ENCODE measurements at places on chromosomes 12 and 14.

DNA sequence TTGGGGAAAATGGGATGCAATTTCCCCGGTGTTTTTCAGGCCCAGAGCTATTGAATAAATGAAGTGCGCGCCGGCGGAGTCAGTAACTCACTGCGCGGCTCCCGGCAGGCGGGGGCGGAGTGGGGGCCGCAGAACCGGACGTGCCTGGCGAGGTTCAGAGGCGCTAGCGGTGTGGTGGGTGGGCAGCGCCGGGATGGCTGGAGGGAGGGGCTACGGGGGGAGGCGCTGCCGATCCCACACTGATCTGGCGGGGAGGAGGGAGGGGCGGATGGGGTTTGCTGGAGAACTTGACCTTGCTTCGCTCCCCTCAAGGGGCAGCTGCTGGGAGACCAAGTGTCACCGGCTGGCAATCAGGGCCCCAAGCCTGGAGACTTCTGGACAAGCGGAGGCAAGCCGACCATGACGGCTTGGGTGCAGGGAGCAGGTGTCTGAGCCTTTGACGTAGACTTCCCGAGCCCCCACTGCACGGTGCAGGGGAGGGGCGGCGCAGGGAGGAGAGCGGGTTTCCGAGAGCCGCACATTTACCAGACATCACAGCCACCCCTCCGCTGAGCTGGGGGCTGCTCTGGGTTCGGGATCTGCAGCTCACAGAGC is 174.1 kb upstream of the RTL1 start:
- no peak for DNase-seq

- no peak for DNase-seq
Observed at GRCh38 chr12:6786416-6787094, 2.8 kb upstream of the CD4 start.

DNA sequence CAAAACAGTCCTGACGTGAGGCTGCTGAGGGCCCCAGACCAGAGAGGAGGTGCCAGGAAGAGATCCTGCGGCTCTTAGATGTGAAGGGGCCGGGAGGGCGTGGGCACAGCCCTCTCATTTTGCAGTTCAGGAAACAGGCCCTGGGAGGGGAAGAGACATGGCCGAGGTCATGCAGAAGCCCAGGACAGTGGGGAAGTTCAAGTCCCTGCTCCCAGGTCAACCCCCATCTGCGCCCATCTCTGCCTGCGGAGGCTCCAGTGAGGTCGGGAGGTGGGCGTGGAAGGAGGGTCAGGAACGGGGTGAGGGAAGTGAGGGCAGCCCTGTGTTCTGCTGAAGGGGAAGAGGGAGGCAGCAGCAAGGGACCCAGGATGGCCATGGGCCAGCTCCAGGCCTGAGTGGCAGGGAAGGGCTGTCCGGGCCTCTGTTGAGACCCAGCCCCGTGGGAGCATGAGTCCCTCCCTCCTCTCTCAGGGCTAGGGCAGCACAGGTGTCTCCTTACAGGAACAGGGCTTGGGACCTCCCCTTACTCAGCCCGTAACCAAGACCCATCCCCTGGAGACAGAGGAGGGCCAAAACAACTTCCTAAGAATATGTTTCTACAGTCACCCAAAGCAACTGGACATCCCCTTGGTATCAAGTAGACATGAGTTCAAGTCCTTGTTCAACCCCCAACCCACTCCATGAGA is 90.8 kb downstream of the LGMN start:
- DNase-seq: peak; percentile 98

DNA sequence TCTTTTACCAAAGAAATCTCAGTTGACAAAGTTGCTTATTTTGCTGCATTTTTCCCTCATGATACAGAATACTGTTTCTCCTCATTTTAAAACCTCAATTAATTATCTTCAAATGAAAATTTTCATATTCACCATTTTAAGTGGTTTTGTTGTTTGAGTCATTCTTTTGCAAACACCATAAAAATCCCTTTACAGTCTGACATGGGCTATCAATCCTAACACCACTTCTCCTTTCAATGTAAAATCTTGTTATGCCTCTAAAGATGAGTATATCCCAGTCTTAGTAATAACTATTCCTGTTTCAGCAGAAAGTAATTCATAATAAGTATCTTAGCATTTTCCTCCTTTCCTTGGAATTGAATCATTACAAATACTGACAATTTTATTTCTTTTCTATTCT is 192.2 kb downstream of the SYT1 start:
- no peak for DNase-seq

DNA sequence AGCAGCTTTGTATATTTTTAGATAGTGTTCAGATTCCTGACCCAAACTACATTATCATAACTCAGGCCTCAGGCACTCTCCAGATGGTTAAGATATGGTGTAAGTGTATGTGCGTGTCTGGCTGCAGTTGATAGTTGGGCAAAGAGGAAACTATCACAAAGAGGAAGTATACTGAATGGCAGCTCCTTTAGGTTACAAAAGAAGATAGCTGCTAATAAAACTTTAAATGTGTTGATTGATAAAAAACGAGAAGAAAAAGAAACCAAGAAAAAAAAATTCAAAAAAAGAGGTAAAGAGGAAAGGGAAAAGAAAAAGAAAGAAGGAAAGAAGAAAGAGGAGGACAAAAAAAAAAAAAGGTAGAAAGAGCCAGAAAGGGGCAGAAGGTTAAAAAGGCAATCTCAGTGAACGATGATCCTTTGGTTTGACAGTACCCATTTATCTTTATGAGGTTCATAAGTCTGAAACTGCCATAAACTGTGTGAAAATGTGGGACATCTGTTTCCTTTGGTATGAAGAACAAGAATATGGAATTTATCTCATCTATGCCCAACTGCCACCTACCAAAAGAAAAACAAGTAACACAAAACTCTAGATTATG is 42.2 kb downstream of the TAOK3 start:
- DNase-seq: peak; percentile 80

GRCh38 chr12:32839828-32840227 is 56.7 kb downstream of the PKP2 start:
- DNase-seq: no peak

DNA sequence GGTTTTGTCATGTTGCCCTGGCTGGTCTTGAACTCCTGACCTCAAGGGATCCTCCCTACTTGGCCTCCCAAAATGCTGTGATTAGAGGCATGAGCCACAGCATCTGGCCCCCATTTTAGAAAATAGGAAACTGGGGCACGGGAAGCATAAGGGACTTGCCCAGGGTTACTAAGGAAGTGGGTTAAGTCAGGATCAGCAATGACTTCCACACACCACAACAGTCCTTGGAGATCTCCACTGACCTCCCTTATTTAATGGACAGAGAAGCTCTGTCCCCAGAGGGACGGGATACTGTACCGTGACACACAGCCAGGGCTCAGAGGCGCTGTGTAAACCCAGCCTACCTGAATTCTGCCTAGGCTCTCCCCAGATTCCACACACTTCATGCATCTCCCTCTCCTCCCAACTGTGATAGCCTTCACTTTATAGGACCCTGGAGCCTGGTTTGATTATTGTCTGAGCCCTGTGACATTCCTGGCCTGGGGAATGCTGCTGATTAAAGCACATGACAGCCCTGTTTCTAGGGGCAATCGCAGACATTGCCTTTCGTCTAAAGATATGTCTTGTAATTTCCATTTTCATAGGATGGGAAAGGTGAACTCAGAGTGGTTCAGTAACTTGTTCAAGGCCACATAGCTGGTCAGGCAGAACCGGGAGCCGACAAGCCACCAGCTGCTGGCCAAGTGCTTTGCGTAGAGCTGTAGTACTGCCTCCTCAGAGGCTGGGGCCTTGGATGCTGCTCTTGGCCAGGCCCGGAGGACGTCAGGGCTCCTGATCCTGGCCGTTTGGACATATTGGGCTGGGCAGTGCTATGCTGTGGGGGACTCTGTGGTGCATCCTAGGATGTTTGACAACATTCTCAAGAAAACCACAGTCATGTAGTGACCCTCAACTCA is 20.8 kb downstream of the SERPINA1 start:
- peak; percentile 71 for DNase-seq

GRCh38 chr12:50786498-50787231 is 22.8 kb downstream of the ATF1 start:
- no peak for DNase-seq

Measured in inflammatory macrophage (primary cell).